ENCODE measurements at places on chromosomes 6 and 20.

DNA sequence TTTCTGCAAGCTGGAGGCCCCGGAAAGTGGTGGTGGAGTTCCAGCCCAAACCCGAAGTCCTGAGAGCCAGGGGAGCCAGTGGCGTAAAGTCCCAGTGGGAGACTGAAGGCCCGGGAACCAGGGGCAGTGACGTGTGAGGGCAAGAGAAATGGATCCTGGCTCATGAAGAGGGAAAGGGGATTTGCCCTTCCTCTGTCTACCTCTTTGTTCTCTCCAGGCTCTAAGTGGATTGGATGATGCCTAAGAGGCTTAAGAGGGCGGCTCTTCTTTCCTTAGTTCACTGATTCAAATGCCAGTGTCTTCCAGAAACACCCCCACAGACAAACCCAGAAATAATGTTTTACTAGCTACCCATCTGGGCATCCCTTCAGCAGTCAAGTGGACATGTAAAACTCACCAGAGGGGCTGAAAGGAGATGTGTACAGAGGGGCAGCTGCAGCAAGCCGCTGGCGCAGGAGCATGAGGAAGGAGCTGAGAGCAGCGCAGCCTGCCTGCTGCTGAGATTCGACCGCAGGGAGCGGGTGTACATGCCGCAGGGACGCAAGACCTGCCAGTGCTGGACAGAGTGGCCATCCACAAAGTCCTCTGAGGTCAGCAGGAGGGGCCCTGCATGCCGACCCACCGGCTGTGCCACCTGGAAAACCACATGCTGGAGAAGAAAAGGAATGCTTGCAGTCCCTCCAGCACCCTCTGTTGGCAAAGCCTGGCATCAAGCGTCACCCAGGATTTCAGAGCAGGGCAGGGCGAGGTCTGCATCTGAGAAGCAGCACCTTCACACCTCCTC is 29.5 kb downstream of the CDYL start:
- peak; percentile 10 for DNase-seq

DNA sequence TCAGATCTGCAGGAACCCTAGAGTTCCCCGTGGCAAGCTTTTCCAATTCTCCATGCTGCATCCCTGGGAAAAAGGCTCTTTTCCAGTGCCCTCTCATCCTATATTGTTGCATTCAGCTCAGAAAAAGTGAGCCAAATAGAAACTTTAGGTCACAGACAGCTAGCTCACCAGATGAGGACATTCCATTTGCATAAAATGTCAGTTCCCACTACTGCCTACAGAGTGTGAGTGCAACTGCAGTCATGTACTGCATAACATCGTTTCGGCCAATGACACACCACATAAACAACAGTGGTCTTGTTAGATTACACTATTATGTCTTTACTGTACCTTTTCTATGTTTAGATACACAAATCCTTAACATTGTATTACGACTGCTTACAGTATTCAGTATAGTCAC is 8.6 kb downstream of the HS3ST5 start:
- no peak for DNase-seq

DNA sequence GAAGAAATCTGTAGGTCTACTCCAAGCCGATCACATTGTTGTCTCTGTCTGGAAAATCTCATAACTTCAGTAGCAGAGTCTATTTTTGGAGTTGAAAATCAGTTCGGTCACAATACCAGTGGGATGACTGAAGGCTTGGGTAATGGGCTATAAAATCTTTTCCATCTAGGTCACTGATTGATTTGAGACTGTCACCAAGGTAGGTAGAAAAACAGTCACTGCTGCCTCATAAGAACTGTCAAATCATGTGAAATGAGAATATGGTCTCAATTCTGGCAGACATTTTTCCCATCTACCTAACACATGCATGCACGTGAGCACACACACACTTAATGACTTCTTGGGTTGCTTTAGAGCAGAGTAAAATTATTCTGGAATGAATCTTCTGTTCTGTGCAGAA is 1162.8 kb upstream of the CITED2 start:
- no peak for DNase-seq

DNA sequence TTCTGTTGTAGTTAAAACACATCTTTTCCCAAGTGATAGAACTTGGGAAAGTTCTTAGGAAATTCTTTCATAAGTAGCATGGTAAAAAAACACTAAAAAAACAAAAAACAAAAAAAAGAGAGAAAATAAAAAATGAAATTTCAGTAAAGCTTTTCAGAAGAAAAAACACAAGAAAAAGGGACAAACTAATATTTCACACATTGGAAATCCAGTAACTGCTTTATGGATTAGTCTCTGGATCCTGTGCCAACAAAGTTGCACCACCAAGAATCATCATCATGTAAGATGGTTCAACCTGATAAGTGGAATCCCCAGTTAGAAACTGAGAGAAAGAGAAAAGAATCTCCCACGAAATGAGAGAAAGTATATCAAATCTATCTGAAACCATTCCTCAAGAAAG is 144.2 kb downstream of the GMDS start:
- DNase-seq = no peak

GRCh38 chr20:18743665-18744440 is 69.7 kb upstream of the SCP2D1 start:
- no peak for DNase-seq

DNA sequence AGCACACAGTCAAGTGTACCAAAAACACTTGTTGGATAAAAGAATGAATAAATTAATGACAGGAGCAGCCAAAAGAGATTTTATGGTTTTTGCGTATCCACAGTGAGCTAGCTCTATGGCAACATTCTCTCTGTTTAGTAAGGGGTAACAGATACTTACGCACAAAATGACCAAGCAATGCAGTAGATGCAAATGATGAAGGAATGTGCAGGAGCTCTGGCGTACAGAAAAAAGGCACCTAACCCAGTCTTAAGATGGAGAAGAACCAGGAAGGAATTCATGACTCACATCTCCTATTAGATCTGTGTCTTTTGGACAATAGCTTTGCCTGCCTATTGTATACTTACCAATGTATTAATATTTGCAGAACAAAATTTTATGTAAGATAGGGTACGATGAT is 191.9 kb upstream of the PREP start:
- no peak for DNase-seq

GRCh38 chr6:90131125-90131524 is 165.5 kb downstream of the BACH2 start:
- DNase-seq = no peak

- no peak for DNase-seq
Measured at GRCh38 chr6:41798901-41799558, 11.5 kb downstream of the TOMM6 start.

GRCh38 chr20:48736636-48737035 is 91.2 kb downstream of the PREX1 start:
- no peak for DNase-seq

- DNase-seq = no peak
Measured at GRCh38 chr6:16730738-16731477, 30.4 kb downstream of the ATXN1 start.

Measured in fibroblast of gingiva (primary cell).